ENCODE measurements at places on chromosomes 3 and 15. TPM values are rescaled to one million over a fixed set of nuclear protein-coding genes. Genes with fewer than 3 reads are reported as not detected.

The SLC12A1 gene
- total RNA-seq: not detected

The SLC22A13 gene
- under 0.01 TPM for total RNA-seq

The CCDC54 gene
- not detected for total RNA-seq

The SMAD6 gene
- total RNA-seq: 24.2 TPM

The LTF gene
- under 0.01 TPM for total RNA-seq

The PLAAT1 gene
- 0.98 TPM for total RNA-seq

The CPEB1 gene
- total RNA-seq: not detected

The IL5RA gene
- total RNA-seq: not detected

The CFAP91 gene
- total RNA-seq: 0.33 TPM

The SMAD3 gene
- total RNA-seq: 54.5 TPM

The KBTBD13 gene
- not detected for total RNA-seq

The DNAH12 gene
- total RNA-seq: under 0.01 TPM

The CADM2 gene
- 0.29 TPM for total RNA-seq

The SH3GL3 gene
- not detected for total RNA-seq

The RPP14 gene
- total RNA-seq: 16.0 TPM
